ENCODE measurements at places on chromosomes 13 and 19.

GRCh38 chr13:74625541-74625940, 491.3 kb upstream of the KLF12 start:
- no peak for DNase-seq

DNA sequence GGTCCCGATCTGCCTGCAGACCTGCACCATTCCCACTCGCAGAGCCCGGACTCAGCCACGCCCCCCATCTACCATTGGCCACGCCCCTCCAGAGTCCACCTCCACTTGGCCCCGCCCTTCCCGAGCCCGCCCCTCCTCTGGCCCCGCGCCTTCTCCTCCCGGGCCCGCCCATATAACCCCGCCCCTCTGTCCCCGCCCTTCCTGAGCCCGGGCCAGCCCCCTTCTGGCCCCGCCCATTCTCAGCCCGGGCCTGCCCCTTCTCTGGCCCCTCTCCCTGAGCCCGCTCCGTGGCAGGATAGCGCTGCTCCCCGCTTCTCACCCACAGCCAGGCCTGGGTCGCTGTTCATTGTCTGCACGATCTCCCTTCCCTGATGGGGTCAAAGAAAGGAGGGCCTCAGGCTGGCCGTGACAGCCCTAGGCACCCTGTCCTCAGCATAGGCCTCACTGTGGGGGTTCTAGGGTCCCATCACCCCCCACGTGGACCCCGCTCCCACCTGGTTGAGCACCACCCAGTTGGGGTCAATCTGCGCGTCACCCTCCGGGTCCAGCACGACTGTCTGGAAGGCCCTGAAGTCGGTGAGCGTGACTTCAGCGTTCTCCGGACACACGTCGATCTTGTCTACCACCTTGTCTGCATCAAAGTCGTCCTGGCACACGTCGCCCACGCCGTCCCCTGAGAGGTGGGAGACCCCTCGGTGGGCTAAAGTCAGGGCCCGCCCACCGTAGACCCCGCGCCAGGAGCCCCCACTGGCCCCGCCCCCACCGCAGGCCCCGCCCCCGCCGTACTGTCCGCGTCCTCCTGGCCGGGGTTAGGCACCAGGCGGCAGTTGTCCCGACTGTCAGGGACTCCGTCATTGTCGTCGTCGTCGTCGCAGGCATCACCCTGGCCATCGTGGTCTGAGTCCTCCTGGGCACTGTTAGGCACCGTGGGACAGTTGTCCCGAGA, 5.7 kb downstream of the COMP start:
- DNase-seq: peak; percentile 68

GRCh38 chr19:8163759-8164158, 14.4 kb upstream of the FBN3 start:
- no peak for DNase-seq

DNA sequence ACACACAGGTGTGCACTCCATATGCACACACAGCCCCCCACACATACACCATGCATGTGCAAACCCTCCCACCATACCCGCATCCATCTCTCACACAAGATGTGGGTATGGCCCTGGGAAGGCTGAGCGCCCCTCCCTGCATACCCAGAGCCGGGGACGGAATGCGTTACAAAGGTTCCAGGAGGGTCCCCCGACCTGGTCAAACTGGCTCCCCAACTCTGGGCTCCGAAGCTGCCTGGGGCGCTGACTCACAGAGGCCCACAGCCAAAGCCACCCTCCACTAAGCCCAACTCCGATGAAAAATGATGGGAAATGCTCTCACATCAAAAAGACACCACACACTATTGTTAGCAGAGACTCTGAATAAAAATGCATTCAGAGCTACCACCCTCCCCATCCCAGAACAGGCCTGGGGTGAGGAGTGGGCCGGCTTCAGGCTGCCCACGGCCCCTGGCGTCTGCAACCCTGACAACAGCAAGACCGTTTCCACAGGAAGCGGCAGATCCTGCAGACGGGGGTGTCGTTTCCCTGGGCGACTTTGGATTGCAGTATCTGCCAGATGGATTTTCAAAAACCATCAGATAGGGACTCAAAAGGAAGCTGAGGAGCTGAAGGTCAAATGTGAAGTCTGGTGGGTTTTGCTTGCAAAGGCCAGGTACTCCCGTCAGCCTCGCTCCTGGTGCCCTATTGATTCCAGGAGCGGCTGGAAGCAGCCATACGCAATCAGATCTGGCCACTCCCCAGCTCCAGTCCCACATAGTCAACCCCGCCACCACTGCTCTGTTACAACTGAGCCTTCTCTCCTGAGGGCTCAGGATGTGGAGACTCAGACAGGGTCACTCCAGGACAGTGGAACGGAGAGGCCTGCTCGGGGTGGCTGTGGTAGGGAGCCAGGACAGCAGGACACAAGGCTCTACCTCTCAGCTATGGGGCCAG, 14.3 kb downstream of the PEPD start:
- no peak for DNase-seq

GRCh38 chr13:47519626-47520025, 481.4 kb downstream of the SUCLA2 start:
- DNase-seq: no peak

DNA sequence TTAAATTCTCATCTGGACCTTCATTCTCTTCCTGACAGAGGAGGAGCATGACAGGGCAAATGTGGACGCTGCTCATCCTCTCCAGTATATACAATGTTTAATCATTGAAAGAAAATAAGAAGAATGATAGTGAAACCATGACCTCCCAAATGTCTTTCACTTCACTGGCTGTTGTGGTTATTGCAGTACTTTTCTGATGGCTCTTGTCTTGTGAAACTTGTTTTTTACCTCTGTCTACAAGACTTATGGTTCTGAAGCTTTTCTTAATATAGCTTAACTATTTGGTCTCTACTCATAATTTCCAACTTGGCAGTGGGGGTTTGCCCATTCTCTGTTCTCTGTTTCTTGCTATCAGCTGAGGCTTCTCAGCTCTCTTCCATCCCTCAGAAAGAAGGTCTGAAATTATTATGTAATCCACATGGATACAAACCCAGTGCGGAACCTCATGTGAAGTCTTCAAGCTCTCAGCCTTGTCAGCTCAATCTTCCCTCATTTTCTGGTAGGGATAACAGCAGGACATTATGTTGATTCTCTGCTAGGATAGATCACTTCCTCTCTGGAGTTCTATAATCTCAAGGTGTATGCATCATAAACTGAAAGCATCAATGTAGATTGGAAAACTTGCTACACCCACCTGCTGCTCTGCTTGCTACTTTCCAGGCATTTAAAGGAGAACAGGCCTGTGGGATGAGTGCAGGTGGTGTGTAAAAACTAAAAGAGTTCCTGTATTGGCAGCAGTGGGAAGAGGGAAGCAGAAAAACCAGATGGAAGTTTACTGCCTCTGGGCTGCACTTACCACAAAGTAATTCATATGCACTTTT, 250.3 kb upstream of the HTR2A start:
- no peak for DNase-seq

Data from stimulated activated CD4-positive, alpha-beta T cell treated with anti-CD3 and anti-CD28 coated beads, Interleukin-2, amount 100 ng/mL, for 24 hours (primary cell).